ENCODE measurements at places on chromosomes 1 and 21. TPM values are rescaled to one million over a fixed set of nuclear protein-coding genes. Genes with fewer than 3 reads are reported as not detected.

DNA sequence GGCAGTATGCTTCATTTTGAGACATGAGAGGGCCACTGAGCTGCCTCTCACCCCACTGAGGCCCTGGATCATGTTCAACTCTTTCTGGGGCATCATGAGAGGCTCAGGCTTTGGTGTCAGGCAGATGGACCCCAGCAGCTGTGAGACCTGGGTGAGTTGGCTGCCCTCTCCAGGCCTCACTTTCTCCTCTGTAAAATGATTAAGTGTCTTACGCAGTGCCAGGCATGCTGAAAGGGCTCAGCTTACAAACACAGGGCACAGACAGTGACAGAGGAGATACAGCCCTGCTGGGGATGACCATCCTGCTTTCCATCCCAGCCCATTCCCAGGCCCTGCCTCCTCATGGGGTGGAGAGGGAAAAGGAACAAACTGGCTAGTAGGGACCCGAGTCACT is 387.4 kb downstream of the MATN1 start:
- DNase-seq, result no peak

DNA sequence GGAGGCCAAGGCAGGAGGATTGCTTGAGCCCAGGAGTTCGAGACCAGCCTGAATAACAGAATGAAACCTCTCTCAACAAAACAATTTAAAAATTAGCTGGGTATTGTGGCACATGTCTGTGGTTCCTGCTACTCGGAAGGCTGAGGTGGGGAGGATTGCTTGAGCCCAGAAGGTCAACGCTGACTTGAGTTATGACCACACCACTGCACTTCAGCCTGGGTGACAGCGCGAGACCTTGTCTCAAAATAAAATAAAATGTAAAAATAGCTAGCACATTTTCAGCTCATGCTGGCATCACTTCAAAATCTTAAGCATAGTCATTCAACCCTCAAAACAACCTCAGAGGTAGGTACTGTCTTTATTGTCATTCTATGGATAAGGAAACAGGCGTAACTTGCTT is 6.4 kb downstream of the JAK1 start:
- DNase-seq, result no peak

DNA sequence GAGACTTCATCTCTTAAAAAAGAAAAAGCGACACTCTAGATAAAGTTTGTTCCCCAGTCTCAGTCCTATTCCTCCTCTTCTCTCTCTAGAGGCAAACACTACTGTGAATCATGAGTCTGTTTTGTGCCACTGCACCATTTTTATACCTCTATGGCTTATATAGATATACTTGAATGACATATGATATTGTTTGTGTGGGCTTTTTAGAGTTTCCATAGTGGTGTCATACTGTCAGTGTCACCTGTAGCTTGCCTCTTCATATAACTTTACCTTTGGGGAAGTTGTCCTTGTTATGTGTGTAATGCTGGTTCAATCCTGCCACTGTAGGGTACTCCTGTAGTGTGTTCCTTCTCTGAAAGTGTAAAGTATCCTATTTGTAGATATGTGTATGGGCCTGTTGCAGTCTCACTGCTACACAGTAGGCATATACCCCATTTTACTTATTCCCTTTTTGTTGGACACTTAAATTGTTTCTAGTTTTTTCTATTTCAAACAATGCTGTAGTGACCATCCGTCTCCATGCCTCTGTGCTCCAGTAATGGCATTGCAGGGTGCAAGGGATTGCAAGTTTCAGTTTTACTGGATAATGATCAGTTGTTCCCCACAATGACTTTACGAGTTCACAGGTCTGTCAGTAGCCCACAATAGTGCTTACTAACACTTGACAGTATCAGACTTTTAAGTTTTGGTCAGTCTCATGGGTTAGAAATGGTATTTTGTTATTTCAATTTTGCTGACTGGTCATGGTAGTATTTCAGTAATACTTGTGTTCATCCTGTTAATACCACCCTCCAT is 2.7 kb downstream of the PRMT2 start:
- DNase-seq, result no peak

- no peak for DNase-seq
These were observed 82.4 kb upstream of the POU3F1 start for GRCh38 chr1:38128926-38129453.

GRCh38 chr1:10958614-10959013 is 53.8 kb upstream of the TARDBP start:
- peak; percentile 59 for DNase-seq

- DNase-seq, result no peak
These were observed 68.5 kb downstream of the CACHD1 start for GRCh38 chr1:64538389-64538788.

DNA sequence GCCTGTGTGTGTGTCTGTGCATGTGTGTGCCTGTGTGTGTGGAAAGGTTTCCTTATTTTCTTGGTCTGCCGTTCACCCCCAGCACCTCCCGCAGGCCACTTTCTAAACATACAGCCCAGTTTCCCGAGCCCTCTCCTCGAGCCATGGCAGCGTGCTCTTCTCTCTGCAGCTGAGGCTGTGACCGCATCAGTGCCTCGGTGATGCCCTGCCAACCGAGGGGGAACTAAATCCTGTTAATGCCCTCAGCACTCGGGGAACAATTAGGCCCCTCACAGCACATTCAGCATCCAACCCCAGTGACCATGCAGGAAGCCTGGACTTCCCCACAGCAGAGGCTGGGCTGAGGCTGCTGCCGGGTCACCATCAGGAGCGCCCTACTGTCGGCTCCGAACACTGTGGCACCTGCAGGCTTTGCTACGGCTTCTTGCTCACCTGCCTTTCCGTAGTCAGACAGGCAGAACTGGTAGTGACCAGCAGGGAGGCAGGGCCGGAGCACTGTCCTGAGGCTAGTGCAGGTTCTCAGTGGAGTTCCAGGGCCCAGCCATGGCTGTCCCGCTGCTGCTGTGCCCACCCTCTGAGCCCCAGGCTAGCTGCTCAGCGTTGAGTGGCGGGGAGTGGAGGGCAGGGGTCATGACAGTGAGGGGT is 8.1 kb downstream of the GPR137B start:
- no peak for DNase-seq

DNA sequence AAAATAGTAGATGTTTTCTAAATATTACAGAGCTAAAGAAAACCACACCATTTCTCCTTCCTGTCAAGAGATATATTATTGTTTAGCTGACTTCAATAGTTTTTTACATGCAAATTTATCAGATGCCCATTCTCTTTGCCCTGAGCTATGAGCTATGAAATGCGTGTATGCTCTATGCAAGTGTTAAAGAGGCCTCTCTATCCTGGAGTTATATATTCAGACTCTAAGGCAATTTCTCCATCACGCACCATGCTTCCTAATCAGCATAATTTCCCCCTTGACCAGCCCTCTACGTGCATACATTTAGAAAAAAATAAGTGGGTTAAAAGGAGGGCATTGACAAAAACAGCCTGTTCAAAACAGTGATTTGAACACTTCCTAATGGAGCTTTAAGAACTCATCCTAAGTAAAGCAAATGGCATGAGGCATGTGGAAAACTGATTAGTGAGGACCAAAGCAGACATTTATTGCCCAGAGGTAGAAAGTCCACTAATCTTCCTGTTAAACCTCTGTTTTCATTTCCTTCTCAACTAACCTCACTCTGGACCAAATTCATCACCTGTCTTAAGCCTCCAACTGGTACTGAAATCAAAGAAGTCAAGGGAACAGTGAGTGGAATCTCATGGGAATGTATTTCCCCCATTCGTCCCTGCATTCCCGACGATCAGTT is 565.8 kb upstream of the PKN2 start:
- DNase-seq, result no peak

DNA sequence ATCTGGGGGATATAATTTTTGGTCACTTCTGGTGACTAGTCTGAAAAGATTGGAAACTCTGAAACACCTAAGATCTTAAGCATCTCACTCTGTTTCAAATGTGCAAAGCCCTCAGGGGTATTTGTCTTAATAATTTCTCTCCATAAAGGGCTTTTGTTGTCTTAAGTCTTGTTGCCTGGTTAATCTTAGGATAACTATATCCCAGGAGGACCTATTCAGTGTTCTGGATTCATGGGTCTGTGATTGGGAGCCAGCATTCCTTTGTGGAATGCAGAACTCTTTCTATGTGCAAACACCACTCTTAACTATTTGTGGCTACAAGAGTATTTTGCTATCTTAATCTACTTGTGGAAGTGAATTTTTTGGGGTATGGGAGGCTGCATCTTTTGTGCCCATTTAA is 1573.0 kb upstream of the PRMT6 start:
- no peak for DNase-seq

DNA sequence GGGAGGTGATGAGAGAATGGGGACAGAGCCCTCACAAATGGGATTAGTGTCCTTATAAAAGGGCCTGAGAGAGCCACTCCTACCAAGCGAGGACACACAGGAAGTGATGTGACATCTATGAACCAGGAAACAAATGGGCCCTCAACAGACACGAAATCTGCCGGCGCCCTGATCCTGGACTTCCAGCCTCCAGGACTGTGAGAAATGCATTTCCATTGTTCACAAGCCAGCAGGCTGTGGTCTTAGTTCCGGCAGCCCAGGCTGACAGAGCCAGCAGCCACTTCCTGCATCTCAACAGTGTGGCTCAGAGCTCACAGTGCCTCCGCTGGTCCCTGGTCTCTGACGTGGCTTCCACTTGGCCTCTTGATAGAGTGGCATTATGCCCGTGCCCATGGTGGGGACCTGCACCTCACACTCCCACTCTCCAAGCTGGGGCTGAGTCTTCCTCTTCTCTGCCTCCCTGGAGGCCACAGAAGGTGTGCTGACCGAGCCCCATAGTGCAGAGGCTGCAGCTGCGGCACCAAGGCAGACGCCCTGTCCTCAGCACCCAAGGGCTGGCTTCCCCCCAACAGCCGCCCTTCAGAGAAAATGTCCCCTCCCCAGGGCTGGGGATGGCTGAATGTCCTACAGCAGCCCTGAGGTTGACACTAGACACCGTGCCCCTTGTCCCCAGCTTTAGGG is 44.9 kb downstream of the ACOT7 start:
- no peak for DNase-seq

DNA sequence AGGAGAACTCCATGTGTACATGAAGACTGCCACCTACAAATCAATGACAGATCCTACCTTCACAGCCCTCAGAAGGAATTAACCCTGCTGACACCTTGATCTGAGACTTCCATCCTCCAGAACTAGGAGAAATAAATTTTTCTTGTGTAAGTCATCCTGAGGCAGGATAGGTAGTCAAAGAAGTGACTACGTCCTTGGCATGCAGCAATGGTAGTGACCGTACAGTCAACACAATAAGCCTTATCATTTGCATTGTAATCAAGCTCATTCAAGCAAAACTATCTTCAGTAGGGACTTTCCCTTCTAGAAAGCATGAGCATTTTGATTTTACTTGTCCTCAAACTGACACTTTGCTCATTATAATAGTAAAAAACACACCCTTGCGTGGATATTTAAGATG is 64.0 kb upstream of the KCNK1 start:
- DNase-seq, result no peak

GRCh38 chr1:43990271-43991199 is 864 bp upstream of the CCDC24 start:
- no peak for DNase-seq

The KIAA1614 gene
- total RNA-seq, result 2.0 TPM

The ETS2 gene
- total RNA-seq, result 25.8 TPM

DNA sequence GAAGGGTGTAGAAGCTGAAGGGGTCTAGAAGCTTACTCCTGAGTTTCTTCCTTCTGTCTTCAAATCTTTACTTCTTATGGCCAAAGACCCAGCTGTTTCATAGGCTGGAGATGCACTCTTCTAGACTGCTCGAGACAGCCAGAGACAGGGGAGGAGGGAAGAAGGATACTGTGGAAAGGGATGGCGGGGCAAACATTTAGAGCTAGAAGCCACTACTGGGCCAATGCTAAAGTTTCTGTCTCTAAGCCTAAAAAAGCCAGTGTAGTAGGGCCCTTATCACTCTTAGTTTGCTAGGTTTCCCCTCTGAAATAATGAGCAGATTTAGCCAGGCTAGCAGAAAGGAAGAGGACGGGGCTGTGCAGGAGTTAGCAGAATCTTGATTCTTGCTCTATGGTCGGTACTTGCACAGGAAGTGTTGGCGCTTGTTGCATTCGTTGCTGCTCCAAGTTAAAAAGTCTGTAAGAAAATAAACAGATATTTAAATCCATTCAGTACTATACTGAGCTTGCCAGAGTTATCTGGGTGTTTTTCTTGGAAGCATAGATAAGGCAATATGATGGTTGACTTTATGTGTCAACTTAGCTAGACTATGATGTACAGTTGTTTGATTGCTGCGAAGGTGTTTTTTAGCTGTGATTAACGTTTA is 16.9 kb downstream of the REG4 start:
- no peak for DNase-seq

- no peak for DNase-seq
These were observed 2.3 kb downstream of the VASH2 start for GRCh38 chr1:212952641-212952976.

DNA sequence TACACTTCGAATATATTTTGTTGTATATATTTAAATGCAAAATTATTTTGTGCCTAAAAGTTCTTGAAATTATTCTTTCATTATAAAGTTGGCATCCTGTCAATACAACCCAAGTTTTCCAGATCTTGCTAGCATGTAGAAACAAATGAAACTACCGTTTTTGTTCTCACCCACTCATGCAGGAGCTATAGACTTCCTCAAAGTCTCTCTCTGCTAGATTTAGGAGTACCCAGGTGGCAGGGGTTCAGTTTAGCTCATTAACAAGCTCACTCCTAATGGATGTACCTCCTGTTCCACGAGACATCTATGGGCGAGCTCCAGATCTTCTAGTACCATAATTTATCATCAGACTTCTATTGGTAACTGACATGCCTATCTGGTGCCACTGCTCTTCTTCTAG is 390.2 kb upstream of the POU3F1 start:
- no peak for DNase-seq

DNA sequence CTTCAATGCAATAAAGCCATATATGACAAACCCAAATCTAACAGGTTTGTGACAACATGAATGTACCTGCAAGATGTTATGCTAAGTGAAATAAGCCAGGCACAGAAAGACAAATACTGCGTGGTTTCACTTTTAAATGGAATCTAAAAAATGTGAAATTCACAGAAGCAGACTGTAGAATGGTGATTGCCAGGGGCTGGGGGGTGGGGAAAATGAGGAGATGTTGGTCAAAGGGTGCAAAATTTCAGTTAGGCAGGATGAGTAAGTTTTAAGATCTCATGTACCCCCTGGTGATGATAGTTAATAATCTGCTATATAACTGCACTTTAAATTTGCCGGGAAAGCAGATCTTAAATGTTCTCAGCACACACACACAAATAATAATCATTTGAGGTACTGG is 160.5 kb downstream of the PTBP2 start:
- DNase-seq, result no peak

The RYR2 gene
- 9.2 TPM for total RNA-seq

DNA sequence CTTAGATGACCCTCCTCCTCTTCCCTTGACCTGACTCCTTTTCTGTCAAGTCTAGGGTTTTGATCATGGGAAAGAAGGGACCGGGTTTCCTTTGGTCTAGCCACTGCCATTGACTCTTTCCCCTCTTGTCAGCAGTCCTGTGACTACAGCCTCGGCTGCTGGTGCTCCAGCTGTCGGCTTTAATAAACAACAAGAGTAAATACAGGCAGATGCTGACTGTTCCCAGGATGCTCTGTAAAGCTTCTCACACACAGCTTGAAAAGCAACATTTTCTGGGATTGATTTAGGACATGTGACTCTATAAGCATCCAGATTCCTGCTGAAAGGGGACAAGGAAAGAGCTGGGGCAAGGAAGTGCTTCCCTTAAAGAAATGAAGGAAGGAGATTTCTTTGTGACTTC is 53.5 kb upstream of the CTTNBP2NL start:
- no peak for DNase-seq

Measured in spinal cord (tissue), 10 donors.